ENCODE measurements at places on chromosomes 3 and 15. TPM values are rescaled to one million over a fixed set of nuclear protein-coding genes. Genes with fewer than 3 reads are reported as not detected.

SPATA12 gene
- not detected for total RNA-seq

TUSC7 gene
- not detected for total RNA-seq

- H3K36me3 ChIP-seq, result no peaks in the 10 kb centered on the region
- no peak for DNase-seq
- no peak overlapping the region for H3K27ac ChIP-seq
- no peaks in the 10 kb centered on the region for H3K27me3 ChIP-seq
- H3K4me3 ChIP-seq, result peak overlapping the region; percentile 64
Measured at GRCh38 chr3:50155891-50156290, 767 bp downstream of the SEMA3F start.

DNA sequence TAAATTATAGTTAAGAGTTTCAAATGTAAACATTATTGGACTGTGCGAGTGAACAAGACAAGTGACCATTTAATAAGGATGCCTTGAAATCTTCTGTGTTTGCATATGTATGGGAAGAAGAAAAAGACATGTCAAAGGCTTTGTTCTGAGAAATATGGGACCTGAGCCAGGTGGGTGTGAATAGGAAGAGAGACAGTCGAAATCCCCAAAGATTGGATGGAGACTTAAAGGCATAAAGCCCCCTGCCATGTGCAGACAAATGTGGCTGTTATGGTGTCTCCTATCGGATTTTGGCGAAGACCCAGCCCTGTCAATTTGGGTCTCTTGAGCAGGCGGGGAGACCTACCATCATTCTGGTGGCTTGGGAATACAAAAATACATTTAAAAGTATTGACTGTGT lies 16.9 kb downstream of the FXR1 start:
- H3K4me3 ChIP-seq, result no peak overlapping the region
- no peaks in the 10 kb centered on the region for H3K27me3 ChIP-seq
- no peaks in the 10 kb centered on the region for H3K36me3 ChIP-seq
- no peak overlapping the region for H3K27ac ChIP-seq
- H3K4me1 ChIP-seq, result no peaks in the 10 kb centered on the region

GRCh38 chr15:68401496-68402431 lies 30.2 kb downstream of the ITGA11 start:
- H3K4me3 ChIP-seq, result no peak overlapping the region
- no peaks in the 10 kb centered on the region for H3K36me3 ChIP-seq
- no peaks in the 10 kb centered on the region for H3K27me3 ChIP-seq
- no peaks in the 10 kb centered on the region for H3K4me1 ChIP-seq
- H3K27ac ChIP-seq, result no peak overlapping the region

DNA sequence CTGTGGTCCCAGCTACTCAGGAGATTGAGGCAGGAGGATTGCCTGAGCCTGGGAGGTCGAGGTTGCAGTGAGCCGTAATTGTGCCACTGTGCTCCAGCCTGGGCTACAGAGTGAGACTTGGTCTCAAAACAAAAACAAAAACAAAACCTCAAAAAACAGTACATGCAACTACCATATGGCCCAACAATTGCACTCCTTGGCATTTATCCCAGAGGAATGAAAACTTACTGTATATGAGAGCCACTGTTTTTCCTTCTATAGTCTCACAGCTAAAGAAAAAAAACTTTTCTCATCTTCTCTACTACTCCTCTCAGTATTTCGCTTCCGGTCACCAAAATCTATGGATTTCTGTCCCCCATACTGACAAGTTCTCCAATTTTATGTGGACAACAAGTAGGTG lies 84.3 kb downstream of the FLNB start:
- no peak overlapping the region for H3K27ac ChIP-seq
- DNase-seq, result no peak
- no peaks in the 10 kb centered on the region for H3K36me3 ChIP-seq
- H3K4me1 ChIP-seq, result peaks cover 2% of the 10 kb centered on the region

DNA sequence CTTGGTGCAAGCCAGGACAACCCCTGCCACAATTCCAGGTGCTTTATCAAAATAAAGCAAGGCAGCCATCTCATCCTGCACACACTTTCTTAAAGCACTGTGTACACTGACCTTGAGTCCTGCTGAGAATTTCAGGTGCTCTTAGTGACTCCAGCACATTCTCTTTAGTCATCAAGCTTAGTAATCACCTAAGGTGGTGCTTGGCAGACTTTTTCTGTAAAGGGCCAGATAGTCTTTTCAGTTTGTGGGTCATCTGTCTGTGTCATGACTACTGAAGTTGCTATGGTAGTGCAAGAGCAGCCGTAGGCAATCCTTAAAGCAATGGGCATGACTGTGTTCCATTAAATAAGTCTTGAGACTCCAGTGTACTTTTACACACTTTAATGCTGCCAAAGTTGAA lies 36.4 kb downstream of the RIOX2 start:
- H3K36me3 ChIP-seq, result peaks cover 6% of the 10 kb centered on the region
- no peak overlapping the region for H3K4me3 ChIP-seq
- no peak for DNase-seq
- H3K27me3 ChIP-seq, result no peaks in the 10 kb centered on the region
- H3K4me1 ChIP-seq, result peaks cover 5% of the 10 kb centered on the region

DNA sequence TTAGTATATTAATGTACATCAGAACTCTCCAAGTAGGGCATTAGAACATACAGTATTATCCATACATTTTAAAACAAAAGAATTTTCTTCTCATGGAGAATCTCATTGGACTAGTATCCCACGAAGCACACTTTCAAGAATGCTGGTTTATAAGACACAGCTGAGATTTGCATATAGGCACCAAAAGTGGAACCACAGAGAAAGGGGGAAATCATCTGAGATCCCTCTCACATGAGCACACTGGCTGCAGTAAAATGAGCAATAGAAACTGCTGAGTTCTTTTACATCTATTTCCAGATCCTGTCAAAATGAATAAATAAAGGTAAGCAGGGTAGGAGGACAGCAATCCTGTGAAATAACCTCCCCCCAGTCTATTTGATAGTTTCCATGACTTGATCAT lies 665.3 kb downstream of the FHIT start:
- H3K27ac ChIP-seq, result no peak overlapping the region
- H3K36me3 ChIP-seq, result no peaks in the 10 kb centered on the region
- no peak for DNase-seq
- H3K27me3 ChIP-seq, result no peaks in the 10 kb centered on the region
- H3K4me3 ChIP-seq, result no peak overlapping the region
